ENCODE measurements at places on chromosomes 1 and 21. TPM values are rescaled to one million over a fixed set of nuclear protein-coding genes. Genes with fewer than 3 reads are reported as not detected.

GRCh38 chr1:161910604-161911003 is 113.1 kb downstream of the OLFML2B start:
- no peak for DNase-seq

GRCh38 chr1:208170252-208170651 is 73.9 kb downstream of the PLXNA2 start:
- peak; percentile 25 for DNase-seq

DNA sequence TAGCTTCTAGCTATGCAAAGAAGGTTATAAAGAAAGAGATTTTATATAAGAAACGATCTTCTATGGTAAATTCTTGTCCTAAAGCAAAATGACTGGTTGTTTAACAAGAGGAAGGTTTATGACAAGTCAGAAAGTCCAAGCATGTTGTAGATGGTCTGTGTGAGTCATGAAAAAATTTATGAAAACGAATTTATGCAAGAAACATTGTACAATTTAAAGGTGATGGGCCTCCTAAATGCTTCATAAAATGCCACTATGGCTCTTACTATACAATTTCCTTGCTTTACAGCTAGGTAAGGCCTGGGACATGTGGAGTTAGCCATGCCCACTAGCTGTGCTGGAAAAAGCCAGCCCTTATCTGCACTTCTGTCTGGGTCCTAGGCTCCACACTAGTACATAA is 125.4 kb downstream of the PTGER3 start:
- no peak for DNase-seq

DNA sequence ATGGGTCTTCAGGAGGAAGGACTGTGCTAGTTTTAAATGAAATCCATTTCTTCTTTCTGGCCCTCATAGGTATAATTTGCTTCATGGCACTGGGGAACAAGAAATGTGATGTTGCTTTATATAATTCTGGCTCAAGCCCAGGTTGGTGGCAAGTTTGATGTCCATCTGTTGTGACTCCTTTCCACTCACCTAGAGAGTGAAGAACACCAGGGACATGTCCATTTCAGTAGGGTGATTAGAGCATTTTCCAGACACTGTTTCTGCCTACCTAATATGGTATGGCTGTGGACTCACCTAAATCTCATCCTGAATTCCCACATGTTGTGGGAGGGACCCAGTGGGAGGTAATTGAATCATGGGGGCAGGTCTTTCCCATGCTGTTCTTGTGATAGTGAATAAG is 278.1 kb downstream of the LMX1A start:
- DNase-seq = no peak

- no peak for DNase-seq
Measured at GRCh38 chr1:28035420-28035819, 53.0 kb downstream of the EYA3 start.

DNA sequence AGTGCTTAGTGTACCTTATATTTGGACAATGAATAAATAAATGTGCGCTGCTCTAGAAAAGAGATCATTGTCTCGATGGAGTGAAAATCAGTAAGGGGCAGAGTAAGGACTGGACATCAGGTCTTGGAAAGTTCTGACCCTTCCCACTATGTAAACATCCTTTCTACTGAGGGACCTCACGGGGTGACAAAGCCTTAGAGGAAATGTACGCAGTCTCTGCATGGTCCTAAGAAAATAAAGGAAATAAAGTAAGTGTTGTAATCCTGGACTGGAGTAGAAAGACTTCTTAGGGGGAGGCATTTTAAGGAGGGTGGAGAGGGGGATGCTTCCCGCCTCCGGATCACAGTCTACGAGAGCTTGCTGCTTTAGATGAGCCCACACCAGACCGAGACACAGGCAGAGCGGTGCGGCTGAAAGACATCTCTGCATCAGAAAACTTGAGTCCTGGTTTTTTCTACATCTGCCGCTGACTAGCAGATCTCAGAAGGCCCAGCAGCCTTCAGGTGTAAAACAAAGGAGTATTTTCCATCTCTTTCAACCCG is 22.3 kb upstream of the GPR137B start:
- DNase-seq = no peak

DNA sequence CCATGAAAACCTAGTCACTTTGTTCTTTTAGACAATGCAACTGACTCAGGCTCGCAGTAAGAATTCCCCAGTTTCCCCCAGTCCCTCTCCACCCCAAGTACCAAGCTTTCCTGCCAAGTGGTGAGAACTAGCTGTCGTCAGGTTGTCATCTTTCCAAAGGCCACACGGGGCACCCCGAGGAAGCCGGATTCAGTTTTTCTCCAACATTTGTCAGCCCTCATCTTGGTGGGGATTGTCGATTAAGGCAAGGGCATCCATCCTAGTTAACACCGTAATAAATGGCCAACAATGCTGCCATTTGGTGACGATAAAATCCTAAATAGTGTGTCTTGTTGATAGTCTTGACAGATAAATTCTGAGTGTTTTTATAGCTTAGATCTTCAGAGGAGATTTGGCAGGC is 55.9 kb upstream of the PROX1 start:
- no peak for DNase-seq

GRCh38 chr1:29525941-29526340 is 289.6 kb downstream of the PTPRU start:
- no peak for DNase-seq

- DNase-seq = peak; percentile 83
Measured at GRCh38 chr1:204127597-204128242, 24.1 kb downstream of the ETNK2 start.

DNA sequence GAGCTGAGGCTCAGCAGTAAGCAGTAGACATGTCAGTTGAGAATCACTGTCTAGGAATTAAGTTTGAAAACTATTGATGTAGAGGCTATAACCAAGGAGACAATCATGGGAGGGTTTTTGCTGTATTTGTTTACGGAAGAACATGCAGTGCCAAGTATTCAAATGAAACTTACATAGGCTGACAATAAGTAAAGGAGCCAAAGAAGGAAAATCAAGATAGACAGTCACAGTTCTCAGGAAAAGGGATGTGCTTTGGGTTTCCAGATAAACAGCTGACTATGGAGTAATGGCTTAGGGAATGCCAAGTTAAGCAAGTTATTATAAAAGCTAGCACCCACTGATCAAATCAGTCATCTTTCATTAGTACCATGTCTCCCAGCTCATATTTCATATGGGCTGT is 21.5 kb downstream of the GNG12 start:
- DNase-seq = no peak

Gene TCP10L
- total RNA-seq = not detected

Gene PRRX1
- total RNA-seq = 1.8 TPM

Gene MROH9
- not detected for total RNA-seq

Gene VWA5B1
- total RNA-seq = not detected

GRCh38 chr1:209825591-209826434 is 2.0 kb upstream of the UTP25 start:
- peak; percentile 48 for DNase-seq

- DNase-seq = peak; percentile 16
Measured at GRCh38 chr1:8663915-8664329, 153.5 kb downstream of the RERE start.

Gene CLIC4
- 62.7 TPM for total RNA-seq

GRCh38 chr1:6212193-6212959 is 6.5 kb downstream of the RNF207 start:
- no peak for DNase-seq

Gene CTTNBP2NL
- total RNA-seq = 48.9 TPM

Gene DRAXIN
- not detected for total RNA-seq

Gene METTL13
- 53.1 TPM for total RNA-seq

Gene RIMS3
- 0.81 TPM for total RNA-seq

DNA sequence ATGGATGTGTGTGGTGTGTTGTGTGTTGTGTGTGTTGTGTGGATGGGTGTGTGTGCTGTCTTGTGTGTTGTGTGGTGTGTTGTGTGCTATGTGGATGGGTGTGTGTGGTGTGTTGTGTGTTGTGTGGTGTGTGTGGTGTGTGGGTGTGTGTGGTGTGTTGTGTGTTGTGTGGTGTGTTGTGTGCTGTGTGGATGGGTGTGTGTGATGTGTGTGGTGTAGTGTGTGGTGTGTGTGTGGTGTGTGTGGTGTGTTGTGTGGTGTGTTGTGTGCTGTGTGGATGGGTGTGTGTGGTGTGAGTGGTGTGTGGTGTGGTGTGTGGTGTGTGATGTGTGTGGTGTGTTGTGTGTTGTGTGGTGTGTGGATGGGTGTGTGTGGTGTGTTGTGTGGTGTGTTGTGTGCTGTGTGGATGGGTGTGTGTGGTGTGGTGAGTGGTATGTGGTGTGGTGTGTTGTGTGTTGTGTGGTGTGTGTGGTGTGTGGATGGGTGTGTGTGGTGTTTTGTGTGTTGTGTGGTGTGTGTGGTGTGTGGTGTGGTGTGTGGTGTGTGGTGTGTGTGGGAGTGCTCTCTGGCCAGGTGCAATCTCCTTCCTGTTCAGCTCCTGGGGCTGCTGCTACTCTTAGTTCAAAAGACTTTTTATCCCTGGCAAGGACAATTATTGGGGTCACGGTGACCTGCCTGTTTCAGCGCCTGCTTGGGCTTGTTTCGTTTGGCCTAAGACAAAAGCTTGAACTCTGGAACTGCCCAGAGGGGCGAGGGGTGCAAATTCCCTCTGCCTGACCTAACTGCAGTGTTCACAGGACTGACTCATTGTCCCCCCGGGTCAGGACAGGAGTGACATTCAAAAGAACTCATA is 101.1 kb downstream of the UBIAD1 start:
- no peak for DNase-seq

Gene SYPL2
- total RNA-seq = not detected

DNA sequence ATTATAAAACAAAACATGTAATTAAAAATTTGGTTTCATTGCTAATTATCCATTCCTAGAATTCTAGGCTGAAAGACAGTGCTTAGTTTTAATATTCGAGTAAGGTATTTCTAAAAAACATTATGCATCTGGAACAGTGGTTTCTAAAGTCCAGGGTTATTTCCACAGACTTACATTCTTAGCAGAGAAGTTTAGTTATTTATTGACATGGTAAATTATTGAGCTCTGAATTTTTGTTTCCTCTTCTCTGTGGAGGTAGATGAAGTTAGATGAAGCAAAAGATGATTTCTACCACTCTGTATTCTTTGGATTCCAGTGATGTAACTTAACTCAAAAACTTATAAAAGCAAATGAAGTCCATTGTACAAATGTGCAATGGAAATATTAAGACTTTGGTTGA is 709.4 kb downstream of the MRPL39 start:
- DNase-seq = no peak

GRCh38 chr21:44364151-44365053 is 11.0 kb downstream of the TRPM2 start:
- DNase-seq = no peak

GRCh38 chr1:218341325-218341724 is 3.8 kb upstream of the TGFB2 start:
- no peak for DNase-seq

DNA sequence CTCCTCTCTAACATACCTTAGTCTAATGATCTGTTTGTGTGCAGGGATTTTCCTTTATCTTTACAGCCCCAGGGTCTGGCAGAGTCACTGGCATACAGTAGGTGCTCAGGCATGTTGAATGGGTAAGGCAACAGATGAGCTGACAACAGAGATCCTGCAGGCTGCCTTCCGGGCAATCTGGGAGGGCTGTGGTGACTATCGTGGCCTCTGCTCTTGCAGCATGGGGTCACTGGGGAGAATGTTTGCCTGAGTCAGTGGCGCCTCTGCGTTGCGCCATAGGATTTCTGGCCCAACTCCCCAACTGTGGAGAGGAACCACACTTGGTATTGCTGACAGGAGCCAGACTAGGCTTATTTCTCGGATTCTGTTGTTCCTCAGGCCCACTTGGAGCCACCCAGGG is 93.8 kb downstream of the LAMC2 start:
- no peak for DNase-seq

GRCh38 chr1:36084497-36085115 is 712 bp downstream of the TEKT2 start:
- DNase-seq = no peak

- DNase-seq = peak; percentile 86
Measured at GRCh38 chr1:143698016-143698415, 273.8 kb downstream of the FAM72C start.

Gene ATP6V1G3
- total RNA-seq = not detected

DNA sequence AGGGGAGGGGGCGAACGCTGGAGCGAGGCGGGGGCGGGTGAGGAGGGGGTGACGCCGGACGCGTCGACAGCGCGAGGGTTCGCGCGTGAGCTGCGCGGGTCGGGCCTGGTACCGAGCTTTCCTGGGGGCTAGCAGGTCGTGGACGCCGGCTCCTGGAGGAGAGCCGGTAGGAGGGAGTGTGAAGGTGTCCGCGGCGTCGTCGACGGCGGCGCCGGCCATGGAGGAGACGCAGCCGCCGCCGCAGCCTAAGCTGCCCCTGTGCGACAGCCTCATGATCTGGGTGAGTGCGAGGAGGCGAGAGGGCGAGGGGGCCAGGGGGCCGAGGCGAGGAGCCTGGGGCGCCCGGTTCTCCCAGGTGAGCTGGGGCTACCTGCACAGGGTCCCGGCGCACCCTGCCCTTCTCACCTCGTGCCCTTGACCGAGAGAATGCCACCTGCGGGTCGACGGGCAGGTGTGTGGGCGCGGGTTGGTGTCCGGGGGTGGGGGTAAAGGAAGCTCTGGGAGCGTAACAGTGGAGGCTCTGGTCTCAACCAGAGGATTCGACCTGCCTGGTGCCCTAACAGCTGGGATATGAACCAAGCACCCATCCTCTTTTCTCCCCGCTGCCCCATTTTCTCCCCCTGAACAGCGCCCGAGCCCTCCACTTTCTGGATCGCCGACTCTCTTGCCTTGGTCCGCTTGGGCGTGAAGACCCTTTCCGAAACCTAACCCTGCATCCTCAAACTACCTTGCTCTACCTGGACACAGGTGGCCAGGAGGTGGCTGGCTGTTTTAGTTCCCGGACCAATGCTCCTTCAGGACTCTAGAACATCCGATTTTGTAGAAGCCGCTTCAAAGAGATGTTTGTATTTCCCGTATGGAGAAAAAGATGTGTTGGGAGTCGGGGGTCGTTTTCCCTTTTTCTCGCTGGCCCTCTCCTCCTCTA is at the start of gene HOOK1:
HOOK1 (plus strand) TSS at position 49 of the 925 bp plus-strand sequence; CDS start at position 218, 169 bp downstream.
- DNase-seq = peak; percentile 34

GRCh38 chr21:44907966-44908895 is 12.5 kb downstream of the ITGB2 start:
- no peak for DNase-seq

GRCh38 chr1:114077188-114077587 is 76.5 kb downstream of the SYT6 start:
- no peak for DNase-seq

GRCh38 chr1:105492921-105493320 is 1563.6 kb upstream of the PRMT6 start:
- DNase-seq = no peak

Gene PEAR1
- 3.0 TPM for total RNA-seq

GRCh38 chr1:204453141-204453772 is 41.3 kb downstream of the PIK3C2B start:
- DNase-seq = no peak

Gene NPPB
- not detected for total RNA-seq

GRCh38 chr1:87226341-87226760 is 102.3 kb upstream of the LMO4 start:
- DNase-seq = peak; percentile 85

GRCh38 chr1:245863566-245864184 is 643.4 kb downstream of the SMYD3 start:
- DNase-seq = peak; percentile 25

DNA sequence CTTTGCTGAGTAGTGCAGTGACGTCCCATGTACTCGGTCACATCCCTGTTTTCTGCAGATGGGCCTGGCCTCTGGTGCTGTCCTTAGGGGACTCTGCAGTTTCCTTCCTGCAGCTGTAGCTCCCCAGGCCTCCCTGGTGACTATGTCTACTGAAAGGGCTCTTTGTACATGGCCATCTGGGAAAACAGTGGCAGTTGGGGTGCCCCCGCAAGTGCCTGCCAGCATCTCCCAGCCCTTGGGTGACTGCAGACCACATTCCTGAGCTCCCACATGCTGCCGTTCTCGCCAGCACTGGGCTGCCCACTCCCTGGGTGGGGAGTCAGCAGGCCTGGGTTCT is 37.5 kb upstream of the KCNA10 start:
- no peak for DNase-seq
